ENCODE measurements at places on chromosomes 2 and 18.
A peak's percentile ranks its signal among the peaks of the same experiment; 100 is the strongest.

DNA sequence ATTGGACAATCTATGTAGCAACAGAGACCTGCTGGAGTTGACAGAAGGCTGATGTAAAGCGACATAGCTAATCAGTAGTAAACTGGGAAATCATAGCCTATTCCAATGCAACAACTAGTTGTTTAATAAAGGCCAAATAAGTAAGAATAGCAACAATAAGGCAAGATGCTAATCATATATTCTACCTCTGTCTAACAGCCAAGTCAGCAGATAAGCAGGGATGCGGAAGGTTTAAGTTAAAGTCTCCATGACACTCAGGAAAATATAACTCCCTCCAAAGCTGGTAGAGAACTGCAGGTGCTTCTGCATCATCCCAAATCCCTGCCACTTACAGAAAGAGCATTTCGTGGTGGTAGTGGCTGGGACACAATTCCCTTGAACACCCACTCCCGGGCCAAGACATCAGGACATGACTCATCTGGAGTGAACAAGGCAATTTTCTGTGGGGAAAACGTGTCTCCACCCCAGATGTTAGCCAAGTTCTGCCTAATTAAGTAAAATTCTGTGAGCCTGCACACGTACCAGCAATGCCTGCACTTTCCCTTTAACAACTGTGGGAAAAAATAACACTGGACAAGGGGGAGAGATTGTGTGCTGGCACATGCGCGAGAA lies 413.6 kb upstream of the ID2 start:
- DNase-seq: no peak

GRCh38 chr2:48319863-48320262 lies 210.1 kb upstream of the STON1 start:
- no peak for DNase-seq

- no peak for DNase-seq
Measured at GRCh38 chr2:240320204-240320993, 115.1 kb upstream of the GPC1 start.

- DNase-seq: peak; percentile 47
Measured at GRCh38 chr2:30865892-30866681, 58.8 kb upstream of the CAPN13 start.

DNA sequence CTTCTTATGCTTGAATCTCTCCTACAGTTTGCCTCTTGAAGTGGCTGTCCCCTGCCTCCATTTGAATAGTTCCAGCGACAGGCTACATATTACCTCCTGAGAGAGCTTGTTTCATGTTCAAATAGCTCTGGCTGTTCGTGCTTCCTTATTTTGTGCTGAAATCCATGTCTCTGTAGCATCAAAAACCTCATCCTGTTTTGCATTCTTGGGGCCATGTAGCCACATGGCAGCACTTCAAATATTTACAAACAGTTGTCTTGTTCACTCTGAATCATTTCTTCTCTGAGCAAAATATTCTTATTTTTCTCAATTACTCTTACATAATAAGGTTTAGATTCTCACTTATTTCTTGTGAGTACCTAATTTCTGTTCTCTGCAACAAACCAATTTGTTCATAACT lies 1243.1 kb upstream of the NXPH2 start:
- DNase-seq: no peak

DNA sequence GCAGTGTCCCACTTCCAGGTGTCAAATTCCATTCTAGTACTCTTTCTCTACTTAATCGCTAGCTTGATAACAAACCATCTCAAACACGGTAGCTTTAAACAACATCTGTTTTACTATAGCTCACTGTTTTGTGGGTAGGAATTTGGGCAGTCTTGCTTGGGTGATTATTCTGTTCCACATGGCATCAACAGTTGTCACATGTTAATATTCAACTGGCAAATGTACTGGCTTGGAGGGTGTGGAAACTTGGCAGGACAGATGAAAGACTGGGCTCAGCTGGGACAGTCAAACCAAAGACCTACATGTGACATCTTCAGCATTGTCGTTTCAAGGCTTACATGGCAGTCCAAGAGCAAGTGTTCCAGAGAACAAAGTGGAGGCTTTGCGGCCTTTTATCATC lies 241.8 kb downstream of the PTH2R start:
- no peak for DNase-seq

- DNase-seq: no peak
Measured at GRCh38 chr18:44958455-44958854, 277.8 kb downstream of the SETBP1 start.

GRCh38 chr18:26003356-26003755 lies 87.1 kb downstream of the SS18 start:
- no peak for DNase-seq

DNA sequence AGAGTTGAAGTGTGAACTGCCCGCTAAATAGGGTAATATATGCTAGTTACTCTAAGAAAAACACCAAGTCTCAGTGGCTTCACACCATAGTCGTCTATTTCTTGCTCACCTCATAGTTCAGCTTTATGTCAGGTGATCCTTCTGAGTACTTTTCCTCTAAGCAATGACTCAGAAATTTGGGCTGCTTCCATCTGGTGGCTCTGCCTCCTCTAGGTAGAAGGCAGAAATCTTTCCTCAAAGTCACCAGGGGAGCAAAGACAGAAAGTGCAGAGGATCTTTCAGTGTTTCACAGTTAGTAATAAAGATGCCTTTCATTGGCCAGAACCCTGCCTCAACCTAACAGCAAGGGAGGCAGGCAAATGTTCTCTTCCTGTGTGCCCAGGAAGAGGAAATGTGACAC lies 17.3 kb downstream of the CDH20 start:
- DNase-seq: no peak

- DNase-seq: no peak
Measured at GRCh38 chr2:73728043-73728442, 9.1 kb downstream of the TPRKB start.

GRCh38 chr2:191245869-191246531 lies 796 bp downstream of the MYO1B start:
- peak; percentile 52 for DNase-seq

DNA sequence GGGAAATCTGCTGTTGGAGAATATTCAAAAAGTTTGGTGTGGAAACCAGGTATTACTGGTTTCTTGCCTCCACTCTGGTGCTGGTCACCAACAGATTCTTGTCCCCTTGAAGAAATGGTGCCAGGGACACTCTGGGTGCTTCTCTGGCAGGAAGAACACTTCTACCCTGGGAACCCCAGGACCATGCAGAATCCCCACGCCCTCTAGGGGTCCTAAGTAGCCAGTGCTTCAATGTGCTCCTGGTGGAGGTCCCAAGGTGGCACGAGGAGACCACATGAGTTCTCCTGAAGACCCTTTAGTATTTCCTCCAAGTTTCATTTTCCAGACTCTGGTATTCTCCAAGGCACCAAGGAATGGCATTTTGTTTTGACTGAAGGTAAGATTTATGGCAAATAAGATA lies 380.6 kb downstream of the TSN start:
- DNase-seq: peak; percentile 84

- no peak for DNase-seq
Measured at GRCh38 chr2:205864491-205864890, 182.2 kb downstream of the NRP2 start.

DNA sequence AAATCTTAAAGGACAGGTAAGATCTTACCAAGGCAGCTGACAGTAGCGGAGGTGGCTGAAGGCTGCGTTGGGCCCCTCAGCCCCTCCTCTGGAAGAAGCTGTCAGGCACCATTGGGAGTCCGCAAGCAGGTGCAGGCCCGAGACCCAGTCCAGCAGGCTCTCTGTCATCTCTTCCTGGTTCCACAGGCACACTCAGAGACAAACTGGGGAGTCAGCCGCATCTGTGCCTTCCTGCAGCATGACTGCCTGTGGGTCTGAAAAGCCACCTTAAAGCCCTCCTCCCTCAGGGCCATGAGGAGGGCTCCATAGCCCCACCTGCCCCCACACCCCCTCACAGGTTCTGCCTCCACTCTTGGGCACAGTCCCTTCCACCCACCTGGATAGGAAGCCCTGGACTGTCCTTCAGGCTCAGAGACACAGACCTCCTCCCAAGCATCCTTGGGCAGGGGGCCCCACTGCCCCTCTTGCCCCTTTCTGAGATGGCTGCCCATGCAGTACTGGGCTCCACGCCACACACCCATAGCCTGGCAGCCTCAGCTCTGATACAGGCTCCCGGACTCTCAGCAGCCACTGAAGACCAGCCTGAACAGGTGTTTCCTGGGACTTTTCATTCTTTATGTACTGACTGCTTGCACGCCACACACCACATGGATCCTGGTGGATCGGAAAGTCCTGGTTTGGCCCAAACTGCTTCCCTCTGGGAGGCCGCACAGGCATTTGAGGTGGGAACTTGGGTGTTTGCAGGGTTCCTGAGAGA lies 239.8 kb downstream of the SEPTIN10 start:
- no peak for DNase-seq

DNA sequence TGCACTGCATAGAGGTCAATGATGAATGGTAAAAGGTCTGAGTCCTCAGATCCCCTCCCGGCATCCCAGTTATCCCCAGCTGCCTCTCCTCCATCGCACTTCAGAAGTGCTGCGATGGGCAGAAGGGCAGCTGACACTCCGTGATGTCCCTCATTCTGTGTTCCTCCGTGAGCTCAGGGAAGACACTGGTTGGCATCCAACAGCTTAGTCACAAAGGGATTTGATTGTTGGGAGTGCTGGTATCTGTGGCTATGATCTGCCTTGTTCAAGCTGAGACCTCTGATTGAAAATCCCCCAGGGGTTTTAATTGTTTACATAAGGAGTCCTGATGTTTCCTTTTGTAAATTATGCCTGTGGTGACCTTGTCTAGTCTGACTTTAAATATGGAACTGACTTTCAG lies 19.0 kb upstream of the SAG start:
- DNase-seq: no peak

- no peak for DNase-seq
Measured at GRCh38 chr2:3505771-3506170, 13.6 kb downstream of the ADI1 start.

- DNase-seq: no peak
Measured at GRCh38 chr2:99602476-99602875, 112.7 kb upstream of the REV1 start.

DNA sequence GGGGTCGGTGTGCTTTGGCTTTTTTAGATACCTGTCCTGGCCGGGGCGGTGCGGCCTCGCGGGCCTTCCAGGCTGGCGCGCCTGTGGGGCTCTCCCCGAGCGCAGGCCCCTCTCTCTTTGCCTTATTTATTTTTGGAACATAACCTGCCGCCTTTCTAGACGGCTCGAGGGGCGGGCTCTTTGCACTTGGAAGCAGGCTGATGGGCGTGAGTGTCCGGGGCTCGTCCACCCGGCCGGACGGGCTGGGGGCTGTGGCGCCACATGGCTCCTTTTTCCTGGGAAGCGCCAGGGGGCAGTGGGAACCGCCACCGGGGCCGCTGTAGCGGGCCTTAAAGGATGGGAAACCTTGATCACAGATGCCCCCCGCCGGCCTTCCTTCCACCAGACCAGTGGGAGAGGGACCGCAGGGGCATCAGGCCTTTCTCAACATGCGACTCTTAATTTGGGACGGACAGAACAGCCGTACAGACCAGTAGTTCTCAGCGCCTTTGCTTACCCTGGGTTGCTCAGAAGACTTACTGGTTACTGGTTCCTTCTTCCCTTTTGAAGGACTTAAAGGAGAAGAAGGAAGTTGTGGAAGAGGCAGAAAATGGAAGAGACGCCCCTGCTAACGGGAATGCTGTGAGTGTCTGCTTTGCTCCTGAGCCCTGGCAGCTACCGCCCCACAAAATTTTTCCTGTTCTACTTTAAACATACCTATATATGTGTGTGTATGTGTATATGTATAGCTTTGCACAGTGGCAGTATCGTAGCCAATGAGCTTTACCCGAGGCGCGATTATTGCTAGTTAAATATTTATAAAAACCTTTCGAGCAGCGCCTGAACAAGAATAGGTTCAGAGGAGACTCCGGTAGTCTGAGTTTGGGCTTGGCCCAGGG lies 2.7 kb downstream of the PTMA start:
- no peak for DNase-seq

DNA sequence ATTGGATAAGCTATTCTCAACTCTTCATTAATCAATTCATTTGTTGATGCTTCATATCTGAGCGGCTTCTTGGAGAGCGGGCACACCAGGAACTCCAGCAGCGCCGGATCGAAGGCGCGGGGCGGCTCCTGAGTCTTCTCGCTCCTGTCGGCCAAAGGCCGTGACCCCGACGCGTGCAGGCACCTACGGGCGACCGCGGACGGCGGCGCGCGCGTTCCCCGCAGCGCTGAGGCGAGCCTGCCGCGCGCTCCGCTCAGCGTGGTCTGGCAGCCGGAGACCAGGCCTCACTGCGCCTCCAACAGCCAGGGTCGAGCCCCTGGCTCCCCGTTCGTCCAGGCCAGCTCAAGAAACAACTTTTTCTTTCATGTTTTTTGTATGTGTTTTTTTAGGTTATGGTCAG lies 97.5 kb downstream of the ICA1L start:
- DNase-seq: no peak

DNA sequence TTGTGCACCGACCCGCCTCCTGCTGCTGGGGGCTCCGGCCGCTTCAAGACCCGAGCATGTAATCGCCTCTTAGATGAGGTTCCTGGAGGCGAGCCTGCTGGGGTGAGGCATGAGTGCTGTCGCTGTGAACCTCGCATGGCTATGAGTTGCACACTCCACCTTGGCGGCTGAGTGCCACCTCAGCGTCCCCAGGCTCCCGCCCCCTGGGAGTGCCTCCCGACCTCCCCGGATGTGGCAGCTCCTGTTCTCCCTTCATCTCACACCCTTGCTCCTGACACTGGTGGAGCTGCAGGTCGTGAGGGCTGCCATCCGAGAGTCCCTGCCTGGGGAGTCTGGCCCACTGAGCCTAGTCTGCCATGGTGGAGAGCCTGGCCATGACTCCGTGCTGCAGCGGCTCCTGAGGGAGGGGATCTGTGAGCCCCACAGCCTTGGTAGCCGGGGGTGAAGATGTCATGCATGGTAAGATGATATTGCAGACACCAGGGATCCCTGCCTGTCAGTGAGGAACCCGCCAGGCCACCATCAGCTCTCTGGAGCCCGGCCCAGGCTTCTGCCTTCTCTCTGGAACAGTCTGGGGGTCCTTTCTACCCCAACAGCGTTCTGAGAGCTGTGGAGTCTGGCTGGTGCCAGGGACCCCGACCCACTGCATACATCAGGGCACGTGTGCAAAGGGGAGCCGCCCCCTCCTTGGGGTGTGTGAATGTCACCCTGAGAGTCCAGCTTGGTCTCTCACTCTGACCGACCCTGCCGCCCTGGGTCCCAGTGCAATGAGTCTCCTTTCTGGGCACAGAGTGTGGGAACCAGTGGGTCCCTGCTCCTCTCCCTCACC lies 61.6 kb upstream of the HS6ST1 start:
- DNase-seq: no peak

GRCh38 chr18:75200605-75201280 lies 8.2 kb downstream of the PTGR3 start:
- DNase-seq: no peak

DNA sequence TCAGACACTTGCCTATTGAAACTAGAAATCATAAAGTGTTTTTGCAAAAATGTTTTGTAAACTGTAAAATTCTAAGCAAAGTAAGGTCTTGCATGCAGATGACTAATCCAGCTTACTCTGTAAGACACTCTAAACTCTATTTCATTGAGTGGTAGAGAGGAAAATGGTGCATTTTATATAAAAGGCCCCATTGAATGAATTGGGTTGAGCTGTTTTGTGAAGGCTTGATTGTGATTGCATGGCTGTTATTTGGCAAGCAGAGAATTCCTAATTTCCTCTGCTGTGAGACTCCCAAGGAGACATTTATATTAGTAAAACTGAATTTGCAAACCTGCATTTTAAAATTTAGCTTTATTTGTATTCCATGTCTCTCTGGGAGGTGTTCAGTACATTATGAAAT lies 234.5 kb downstream of the PARD3B start:
- no peak for DNase-seq

Data from Jurkat, Clone E6-1 (cell line).